ENCODE measurements at places on chromosomes 1 and 21. TPM values are rescaled to one million over a fixed set of nuclear protein-coding genes. Genes with fewer than 3 reads are reported as not detected.

DNA sequence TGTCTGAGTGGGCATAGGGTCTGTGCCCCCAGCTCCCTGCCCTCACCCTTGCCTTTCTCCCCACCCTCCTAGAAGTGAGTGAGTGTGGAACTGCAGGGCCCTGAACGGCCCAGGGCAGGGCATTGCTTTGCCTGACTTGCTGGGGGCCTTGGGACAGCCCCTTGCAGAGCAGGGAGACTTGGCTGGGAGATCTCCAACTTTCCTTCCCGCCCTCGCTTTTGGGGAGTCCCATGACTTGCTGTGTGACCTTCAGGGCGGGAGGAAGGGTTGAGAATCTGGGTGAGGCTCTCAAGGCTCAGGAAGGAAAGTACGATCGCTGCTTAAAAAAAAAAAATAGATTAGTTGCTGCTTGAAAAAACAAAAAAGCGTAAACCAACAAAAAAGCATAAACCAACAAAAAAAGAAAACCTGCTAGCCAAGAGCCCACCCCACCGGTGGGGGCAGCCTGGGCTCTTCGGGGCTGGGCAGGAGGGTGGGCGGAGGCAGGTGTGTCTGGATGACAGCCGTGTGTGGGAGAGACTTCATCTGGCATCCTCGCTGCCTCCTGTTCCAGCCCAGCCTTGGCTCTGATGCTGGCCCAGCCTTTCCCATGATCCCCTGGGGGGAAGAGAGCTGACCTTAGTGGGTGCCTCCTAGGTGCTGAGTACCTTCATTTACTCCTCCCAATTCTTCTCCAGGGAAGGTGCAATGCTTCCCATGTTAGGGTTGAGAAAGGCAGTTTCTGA lies 6.5 kb downstream of the NBL1 start:
- DNase-seq = no peak

DNA sequence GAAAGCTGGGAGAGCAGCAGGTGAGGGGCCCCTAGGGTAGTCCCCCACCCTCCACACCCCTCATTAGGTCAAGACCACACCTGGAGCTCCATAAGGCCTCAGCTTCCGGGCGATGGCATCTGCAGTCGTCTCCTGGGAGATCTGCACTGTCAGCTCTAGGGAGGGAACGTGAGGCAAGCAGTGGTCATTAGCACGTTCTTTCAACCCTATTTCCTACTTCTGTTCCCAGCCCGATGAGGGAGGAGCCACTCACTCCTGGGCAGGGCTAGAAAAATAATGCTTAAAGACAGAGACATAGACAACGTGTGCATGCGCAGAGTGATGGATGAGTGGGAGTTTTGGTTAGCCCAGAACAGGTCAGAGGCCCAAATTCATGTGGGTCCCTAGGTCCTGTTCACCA lies 9.7 kb downstream of the KDF1 start:
- DNase-seq = no peak

Gene SMG5
- 91.6 TPM for total RNA-seq

Gene SEC16B
- total RNA-seq = 1.5 TPM

DNA sequence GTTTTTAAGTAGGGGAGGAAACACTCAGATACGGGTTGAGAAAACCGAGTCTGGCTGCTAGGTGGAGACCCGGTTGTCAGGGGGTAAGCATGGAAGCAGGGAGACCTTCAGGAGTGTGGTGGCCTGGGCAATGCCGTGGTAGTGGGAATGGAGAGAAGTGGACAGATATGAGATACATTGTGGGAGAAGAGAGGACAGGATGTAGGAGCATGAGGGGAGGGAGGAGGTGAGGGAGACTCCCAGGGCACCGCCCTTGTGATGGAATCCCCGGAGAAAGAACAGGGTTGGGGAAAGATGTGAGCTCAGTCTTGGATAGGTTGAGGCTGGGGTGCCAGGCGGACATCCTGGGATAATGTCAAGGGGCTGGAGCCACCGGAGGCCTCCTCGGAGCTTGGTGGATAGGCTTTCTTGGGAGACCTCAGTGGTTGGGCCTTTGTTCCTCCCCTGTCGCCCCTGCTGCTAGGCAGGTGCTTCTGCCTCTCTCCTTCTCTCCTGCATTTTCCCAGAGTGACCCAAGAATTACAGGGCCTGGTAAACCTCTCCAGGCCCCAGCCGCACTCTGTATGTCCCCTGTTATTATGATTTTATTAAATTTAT lies 21.3 kb downstream of the ZNF362 start:
- DNase-seq = no peak

DNA sequence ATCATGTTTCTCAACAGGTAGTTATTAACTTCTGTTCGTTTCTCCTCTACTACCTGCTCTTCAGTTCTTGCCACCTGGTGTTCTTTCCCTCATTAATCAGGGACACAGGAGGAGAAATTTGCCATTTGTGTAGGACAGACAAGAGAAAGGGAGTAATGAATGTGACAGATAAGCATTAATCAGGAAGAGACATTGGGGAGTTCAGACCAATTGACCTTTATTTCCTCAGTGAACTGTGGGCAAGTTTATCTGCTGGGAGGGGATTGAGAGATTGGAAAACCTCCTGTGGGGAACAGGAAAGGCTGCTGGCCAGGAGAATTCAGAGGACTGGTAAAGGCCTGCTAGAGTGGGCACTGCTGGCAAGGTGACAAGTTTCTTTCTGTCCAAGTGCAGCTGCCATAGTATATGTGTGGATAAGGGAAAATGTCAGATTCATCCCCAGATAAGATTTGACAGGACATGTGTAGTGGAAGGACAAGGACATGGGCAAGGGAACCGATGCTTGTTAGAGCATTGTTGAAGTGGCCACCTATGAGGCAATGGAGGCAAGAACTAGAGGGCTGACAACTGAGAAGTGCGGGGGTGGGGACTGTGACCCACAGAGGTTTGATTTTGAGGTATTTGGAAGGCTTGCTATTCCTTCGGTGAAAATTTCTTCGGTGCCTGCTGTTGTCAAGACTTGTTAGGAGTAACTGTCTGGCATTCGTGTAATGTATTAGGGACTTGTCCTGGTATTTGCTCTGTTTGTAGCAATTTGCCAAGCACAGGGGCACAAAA lies 12.6 kb downstream of the SZT2 start:
- no peak for DNase-seq

Data from Right ventricle myocardium inferior (tissue), 1 donor.